Hematopoietic multipotent progenitor cell treated with erythropoietin and hydrocortisone succinate and interleukin-3 and kit ligand, for 4 days (in vitro differentiated cells): ENCODE measurements at places on chromosomes 3 and 15.

DNA sequence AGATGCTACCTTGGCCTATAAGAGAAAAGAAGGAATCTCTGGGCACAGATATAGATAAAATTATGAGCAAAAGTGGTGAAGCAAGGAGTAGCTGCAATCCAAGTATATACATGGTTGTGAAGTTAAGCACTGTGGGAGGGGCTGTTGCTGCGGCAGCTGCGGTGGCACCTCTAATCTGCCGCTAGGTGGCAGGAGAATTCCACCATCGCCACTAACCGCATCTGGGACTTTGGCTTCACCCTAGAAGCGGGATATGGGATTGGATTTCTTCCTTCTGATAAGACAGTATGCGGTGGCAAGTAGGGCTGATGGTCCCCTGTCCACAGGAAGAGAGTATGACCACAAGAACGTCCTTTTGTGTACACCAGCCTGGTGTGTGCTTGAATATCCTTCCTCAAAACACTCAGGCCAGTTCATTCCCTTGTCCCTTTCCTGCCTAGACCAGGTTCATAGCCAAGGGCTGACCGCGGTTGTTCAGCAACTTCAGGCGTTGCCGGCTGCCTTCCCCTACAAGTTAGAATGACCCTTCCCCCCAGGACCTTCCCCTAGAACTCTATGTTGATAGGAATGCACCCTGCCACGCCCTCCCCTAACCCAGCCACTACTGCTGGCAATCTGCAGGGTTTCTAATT is 5.1 kb downstream of the MAGEL2 start:
- DNase-seq: peak; percentile 75

DNA sequence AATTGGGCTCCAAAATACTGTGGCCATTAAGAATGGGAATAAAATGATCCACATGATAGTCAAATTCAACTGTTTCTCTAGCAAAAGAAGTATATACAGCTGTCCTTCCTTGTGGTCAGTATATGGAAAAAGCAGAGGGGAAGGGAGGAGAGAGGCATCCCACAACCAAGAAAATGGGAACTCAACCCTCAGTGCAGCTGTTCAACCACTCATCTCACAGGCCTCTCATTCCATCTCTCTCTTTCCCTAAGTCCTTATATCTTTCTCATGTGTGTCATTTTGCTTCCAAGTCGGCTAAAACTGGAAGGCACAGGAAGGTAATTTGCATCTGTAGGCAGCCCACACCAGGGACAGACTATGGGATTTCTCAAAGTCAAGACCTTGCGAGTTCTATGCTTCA is 27.5 kb downstream of the AVEN start:
- no peak for DNase-seq

DNA sequence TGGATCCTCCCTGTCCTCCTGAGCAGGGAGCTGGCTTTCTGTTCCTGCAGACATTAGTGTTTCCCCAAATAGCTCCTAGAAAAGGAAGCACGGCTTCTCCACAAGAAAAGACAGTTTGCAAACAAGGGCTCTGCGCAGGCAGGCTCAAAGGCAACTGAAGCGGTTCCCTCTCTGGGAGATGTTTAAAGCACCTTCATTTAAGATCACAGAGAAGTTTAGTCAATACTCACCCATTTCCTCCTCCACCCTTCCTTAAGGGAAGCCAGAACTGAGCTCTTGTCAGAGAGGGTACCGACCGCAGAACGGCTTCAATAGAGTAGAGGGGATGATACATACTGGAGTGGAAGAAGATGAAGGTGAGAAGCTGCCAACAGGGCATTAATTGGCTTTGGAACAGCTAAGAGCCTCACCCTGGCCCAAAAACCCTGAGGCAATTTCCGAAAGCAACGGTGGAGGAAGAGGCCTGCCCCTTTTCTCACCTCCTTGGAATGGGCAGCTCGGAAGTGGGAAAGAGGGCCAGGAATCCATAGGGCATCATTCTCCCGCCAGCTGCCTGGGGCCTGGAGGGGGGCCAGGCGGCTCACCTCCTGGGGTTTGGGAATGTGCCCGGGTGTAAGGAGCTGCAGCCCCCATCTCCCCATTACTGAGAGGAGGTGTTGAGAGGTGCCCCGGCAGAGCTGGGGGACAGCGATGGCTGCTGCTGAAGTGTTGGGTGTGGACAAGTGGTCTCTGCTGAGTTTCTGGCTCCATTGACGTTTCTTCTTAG is 4.8 kb upstream of the EPHB3 start:
- no peak for DNase-seq

DNA sequence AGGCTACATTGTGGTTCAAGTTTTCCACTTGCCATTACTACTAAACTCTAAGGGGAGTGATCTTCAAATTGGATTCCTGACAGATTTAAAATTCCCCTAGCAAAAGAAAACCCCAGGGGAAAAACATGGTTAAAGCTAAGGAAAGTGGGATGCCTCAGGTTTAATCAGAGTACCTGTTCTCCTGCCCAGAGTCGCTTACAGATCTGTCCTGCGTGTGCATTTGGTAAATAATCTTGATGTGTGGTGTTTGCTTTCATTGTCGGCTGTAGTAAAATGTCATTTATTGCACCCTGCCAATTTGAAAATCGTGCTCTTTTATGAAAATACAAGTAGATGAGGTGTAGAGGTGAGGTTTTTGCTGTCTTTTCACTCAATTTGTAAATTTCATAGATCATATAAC is 323.4 kb downstream of the PTPRG start:
- no peak for DNase-seq
